Renal cortical epithelial cell (primary cell): ENCODE measurements at places on chromosomes 3 and 15. TPM values are rescaled to one million over a fixed set of nuclear protein-coding genes. Genes with fewer than 3 reads are reported as not detected.

Gene PLOD2
- 284 and 348 TPM in 2 replicates for total RNA-seq

Gene FGF12
- total RNA-seq: 1.2 and 1.6 TPM in 2 replicates

Gene GALNT15
- 0.17 and 0.55 TPM in 2 replicates for total RNA-seq

Gene FEZF2
- total RNA-seq: not detected in 2 replicates

Gene LARP6
- 28.3 and 37.0 TPM in 2 replicates for total RNA-seq

GRCh38 chr3:149460117-149460516 lies 14.4 kb upstream of the TM4SF4 start:
- DNase-seq: no peak

DNA sequence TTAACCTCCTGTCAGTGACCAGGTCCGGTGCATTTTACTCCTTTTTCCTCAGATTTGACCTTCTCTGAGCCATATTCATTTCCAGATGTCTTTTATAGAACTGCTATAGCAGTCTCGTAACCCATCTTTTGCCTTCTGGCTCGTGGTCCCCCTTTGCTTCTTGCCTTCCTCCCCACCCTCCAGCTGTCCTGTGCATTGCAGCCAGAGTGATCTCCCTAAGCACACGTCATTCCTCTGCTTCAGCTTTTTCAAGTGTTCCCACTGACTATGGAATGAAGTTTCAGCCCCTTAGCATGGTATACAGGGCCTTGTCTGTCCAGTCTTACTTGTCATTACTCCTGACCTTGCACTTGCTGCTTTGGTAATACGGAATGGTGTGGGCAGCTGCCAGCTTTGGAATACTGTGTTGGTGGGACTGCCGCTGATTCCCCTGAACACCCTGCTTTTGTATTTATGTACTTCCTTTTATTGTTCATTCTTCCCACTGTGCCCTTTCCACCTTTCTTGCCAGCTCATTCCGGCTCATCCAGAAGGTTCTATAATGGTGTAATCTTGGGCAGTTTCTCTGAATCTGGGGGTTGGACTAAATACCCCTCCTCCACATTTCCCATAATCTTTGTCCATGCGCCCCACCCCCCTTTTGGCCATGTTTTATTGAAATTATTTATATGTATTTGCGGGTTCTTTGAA lies 38.9 kb downstream of the SLC25A26 start:
- DNase-seq: peak; percentile 37

GRCh38 chr15:69090197-69090948 lies 70.1 kb upstream of the GLCE start:
- DNase-seq: no peak

DNA sequence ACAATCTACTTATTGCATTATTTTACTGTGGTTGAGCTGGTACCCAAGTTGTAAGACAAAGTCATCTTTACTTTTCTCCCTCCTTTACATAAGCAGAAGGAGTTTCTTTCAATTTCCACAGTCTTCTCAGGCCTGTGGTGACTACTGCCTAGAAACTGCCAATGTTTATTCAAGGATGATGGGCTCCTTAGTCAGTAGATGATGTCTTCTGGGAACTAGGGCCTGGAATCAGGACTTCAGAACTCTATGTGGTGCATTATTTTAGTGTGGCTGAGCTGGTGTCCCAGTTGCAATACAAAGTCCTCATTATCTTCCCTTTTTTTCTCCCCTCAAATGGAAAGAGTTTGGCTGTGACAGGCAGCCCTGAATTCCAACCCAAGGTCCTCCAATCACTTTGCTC lies 1762.5 kb downstream of the SI start:
- no peak for DNase-seq

GRCh38 chr3:143973259-143974021 lies 1.8 kb downstream of the DIPK2A start:
- DNase-seq: peak; percentile 52

- no peak for DNase-seq
These were observed 634 bp downstream of the MINDY2 start for GRCh38 chr15:58771621-58772250.

DNA sequence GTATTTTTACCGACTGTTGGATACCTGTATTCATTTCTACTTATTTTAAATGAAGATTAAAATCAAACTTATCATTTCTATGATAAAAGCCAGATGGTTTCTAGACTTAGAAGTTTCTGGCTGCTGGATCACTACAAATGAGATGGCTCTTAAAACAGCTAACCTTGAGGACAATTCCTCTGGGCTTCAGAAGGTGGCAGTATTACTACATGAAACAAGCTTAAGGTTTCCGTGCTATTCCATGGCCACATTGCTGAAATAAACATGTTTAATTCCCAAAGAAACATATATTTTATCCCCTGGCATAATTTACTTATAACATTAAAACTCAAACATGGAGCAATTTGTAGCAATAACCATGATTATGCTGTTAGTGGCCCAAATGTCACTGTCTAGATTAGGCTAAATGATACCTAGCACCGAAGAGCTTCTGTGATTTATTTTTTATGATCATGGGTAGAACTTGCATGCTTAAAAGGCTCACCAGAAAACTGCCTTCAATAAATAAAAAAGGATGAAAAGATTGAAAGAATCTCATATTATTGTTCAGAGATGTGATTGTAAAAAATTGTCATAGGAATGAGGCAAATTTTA lies 204.0 kb upstream of the NANOGP8 start:
- DNase-seq: peak; percentile 70

DNA sequence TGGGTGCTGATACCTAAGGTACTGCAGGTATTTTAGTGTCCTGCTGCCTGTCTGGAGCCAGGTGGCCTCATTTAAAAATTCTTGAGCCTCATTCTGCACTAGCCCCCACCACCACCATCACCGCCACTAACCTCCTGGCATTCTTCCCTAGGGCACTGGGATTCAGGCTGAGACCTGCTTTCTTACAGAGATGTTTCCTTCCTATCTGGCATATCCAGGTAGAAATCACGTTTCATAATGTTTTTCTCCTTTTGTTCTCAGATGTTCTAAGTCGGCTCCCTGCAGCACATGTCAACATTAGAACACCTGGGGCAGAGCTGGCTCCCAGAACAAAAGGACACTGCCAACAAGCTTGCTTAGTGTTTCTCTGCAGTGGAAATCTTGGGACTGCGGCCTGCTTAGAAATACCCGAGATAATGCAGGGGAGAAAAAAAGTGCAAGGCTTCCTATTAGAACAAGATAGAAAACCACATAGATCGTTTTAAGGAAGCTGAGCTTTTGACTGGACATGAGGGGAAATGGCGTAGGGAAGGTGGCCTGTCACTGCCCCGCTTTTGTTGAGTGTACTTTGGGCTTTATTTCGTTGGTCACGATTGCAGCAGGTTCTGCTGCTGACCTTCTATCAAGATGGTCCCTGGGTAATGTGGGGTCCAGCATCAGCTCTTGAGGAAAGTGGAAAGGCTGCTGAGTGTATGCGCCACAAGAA lies 59.6 kb upstream of the PPARG start:
- DNase-seq: no peak

DNA sequence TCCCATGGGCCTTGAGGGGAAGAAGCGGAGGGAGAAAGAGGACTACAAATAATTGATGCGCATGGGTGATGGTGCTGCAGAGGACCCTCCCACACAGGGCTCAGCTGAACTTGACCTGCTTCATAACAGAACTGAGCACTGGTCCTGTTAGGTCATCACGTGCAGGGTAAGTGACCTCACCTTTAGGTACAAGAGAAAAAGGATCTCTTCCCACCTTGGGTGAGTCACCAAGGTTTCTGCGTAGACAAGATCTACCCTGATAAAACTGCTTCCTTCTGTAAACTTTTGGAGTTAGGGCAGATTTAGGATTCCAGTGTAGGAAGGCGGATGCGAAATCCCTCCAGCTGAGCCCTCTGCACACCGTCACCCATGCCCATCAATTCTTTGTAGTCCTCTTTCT lies 67.1 kb downstream of the FEM1B start:
- no peak for DNase-seq

- DNase-seq: no peak
These were observed 7.7 kb downstream of the POU1F1 start for GRCh38 chr3:87268646-87269211.

GRCh38 chr3:51353131-51353530 lies 32.0 kb upstream of the MANF start:
- no peak for DNase-seq

DNA sequence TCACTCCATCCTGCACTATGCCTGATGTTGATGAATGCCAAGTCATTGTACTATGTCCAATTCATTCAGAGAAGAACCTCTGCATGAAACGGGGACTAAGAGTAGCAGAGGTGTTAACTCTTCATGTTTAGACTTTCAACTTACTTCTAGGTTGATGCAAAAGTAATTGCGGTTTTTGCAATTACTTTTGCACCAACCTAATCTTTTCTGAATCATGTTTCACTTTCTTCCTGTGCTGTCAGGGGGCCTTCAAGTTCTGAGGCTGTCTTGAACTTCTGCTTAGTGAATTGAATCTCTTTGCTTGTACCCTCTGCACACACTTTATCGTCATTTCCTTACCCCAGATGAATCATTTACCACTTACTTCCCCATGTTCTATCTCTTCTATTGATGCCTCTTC lies 636.2 kb downstream of the NAALADL2 start:
- peak; percentile 7 for DNase-seq
